MV-4-11 (cell line): ENCODE measurements at places on chromosomes 1 and 21.

- DNase-seq = no peak
These were observed 553.2 kb downstream of the KIF26B start for GRCh38 chr1:245707941-245708340.

GRCh38 chr1:35850051-35850450, 33.0 kb upstream of the AGO1 start:
- no peak for DNase-seq

- DNase-seq = no peak
These were observed 12.6 kb upstream of the KCNAB2 start for GRCh38 chr1:6033124-6033523.

- DNase-seq = no peak
These were observed 779.6 kb upstream of the ADGRL2 start for GRCh38 chr1:81021134-81021533.

- DNase-seq = no peak
These were observed 51.8 kb downstream of the RGS2 start for GRCh38 chr1:192860478-192861185.

GRCh38 chr1:156505679-156506298, 5.2 kb upstream of the MEF2D start:
- DNase-seq = no peak

GRCh38 chr1:237352747-237353146, 310.8 kb downstream of the RYR2 start:
- DNase-seq = no peak

GRCh38 chr1:240149484-240150094, 57.9 kb downstream of the FMN2 start:
- DNase-seq = peak; percentile 20

DNA sequence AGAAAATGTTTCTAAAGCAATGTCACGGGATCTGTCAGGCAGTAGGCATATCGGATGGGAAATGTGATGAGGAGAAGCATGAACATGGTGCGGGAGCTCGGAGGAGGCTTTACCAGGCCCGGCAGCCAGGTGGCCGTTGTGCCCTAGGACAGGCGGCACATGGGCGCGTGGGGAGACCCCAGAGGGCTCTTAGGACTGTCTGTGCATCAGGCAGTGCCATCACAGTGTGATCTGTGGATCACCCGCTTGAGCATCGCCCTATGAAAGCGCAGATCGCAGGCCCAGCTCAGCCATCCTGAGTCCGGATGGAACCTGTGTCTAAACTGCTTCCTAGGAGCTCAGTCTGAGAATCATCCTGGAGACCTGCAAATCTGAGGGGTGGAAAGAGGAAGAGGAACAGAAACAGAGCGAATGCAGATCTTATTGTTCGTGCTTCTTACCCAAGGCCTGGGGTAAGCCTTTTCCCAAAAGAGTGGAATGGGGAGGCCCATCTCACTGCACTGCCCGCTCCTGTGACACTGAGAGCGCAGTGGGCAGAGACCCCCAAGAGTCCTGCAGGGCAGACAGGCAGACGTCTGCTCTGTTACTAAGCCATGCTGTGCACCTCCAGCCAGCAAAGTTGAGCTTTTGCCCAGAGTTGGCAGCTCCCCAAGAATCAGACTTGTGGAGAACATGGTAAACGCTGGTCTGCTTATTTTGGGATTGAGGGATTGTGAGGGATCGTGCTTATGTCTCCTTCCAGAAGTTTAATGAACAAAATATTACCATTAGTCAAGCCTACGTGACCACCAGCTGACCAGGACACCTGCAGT, 251.0 kb downstream of the RHOU start:
- DNase-seq = peak; percentile 86

DNA sequence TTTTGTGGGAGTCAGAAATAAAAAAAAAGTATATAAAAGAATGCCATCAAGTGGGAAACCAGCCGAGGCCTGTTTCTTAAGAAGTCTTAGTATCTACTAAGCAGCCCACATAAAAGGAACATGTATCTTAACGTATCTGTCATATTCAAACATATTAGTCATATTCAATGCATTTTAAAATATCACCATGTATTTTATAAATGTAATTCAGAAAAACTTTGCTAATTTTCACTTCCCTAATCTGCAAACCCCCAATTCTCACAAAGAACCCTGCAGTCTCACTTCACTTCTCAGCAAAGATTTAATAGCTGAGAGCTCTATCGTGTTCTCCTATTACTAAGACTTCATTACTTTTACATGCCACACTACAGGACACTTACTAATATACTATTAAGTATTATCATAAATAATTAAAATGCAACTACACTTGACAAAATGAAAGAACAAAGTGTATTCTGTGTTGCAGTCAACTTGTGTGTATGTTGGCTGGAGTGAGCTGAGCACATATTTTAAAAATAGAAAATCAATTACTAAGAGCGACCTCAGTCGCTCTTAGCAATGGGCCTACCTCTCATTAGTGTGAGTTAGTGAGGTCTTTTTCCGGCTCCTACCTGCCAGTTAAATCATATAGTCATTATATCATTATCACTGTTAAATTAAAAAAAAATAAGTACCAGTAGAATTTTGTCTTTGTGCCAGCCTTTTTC, 484.3 kb downstream of the LMO4 start:
- DNase-seq = peak; percentile 68

- no peak for DNase-seq
These were observed 844 bp downstream of the ADAMTS5 start for GRCh38 chr21:26965907-26966581.

DNA sequence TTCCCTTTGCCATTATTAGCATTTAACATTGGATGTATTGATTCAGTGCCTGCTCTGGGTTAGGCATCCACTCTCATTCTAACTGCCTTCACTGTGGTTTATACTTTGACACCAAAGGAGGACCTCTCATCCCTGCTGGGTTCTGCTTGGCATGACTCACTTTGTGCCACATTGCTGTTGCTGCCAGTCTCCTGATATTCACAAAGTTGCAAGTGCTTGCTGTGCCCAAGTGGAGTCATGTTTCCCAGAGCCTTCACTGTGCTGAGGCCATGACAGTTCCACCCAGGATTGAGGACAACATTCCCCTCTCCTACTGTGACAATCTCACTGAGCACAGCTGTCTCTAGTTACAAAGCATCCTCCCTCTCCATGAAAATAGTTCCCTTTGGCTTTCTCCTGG, 519.9 kb upstream of the USP24 start:
- DNase-seq = no peak

- no peak for DNase-seq
These were observed 23.7 kb downstream of the LRRC8B start for GRCh38 chr1:89548122-89548857.

DNA sequence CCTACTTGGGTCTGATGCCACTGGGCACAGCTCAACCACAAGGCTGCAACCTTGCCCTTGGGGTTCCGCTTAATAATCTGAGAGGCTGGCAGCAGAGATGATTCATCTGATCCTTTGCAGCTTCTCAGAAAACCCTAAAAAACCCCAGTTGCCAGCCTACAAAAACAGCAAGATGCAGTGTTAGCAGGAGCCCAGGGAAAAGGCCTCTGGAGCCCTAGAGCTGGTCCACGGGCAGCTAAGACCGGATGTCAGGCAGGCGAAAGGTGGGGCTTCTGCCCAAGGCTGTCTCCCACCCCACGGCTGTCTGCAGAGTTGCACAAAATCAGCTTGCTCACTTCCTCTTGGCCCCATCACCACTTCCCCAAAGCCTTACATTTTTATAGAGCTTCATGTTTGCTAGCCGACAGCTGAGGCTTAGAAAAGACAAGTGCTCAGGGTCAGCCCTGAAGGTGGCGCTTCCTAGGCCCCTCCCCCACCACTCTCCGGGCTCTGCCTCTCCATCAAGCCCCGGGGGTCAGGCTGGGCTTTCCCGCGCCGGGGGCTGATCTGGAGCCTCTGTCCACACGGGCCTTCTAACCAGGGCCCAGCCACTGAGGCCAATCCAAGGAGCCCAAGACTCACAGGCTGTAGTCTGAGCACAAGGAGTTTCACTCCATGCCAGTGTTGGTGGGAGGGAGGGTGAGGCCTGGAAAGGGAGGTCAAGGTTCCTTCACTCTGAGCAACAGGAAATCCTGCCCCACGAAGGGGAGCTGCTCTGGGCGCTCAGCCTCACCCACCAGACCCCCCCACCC, 4.2 kb upstream of the ADORA3 start:
- peak; percentile 99 for DNase-seq
